ENCODE measurements at places on chromosomes 13 and 19.

DNA sequence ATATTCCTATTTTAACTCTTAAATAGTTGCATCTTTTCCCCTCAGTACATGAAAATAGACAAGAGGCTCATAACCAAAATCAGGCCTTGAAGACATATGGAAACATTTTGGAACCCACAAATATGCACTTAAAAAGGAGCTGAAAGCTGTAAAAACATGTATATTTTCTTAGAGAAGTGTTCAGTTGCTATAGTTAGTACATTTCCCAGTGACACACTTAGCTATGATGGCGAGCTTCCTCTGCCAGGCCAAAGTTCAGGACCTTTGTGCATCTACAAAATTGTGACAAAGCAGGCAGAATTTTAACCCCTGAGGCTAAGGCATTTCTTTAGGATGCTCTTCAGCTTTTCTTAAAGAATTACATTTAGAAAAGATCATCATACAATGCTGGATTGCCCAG is 54.5 kb downstream of the RCBTB2 start:
- no peak for DNase-seq

GRCh38 chr19:1466461-1467214 is 12.4 kb downstream of the C19orf25 start:
- DNase-seq: no peak

DNA sequence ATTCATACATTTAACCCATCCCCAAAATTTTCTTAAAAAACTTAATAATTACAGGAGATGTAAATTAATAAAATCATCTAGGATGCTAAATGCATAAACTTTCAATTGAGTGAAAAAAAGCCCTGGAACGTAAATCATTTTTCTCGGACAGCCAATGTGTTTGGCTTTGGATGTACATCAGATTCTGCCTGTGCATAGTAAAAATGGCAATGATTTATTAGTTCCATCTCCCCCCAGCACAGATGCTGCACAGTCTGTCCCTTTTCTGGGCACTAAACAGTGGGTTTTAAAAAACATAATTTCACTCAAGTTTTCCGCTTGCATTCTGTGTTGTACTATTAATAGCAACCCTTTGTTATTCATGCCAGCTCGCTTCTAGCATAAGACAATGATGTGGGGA is 147.7 kb downstream of the TM9SF2 start:
- no peak for DNase-seq

GRCh38 chr13:30718661-30719524 is 16.4 kb upstream of the ALOX5AP start:
- no peak for DNase-seq

- no peak for DNase-seq
These were observed 69.5 kb downstream of the POLR1D start for GRCh38 chr13:27691207-27691606.

GRCh38 chr19:44903602-44904425 is 1.8 kb upstream of the APOE start:
- DNase-seq: peak; percentile 71

DNA sequence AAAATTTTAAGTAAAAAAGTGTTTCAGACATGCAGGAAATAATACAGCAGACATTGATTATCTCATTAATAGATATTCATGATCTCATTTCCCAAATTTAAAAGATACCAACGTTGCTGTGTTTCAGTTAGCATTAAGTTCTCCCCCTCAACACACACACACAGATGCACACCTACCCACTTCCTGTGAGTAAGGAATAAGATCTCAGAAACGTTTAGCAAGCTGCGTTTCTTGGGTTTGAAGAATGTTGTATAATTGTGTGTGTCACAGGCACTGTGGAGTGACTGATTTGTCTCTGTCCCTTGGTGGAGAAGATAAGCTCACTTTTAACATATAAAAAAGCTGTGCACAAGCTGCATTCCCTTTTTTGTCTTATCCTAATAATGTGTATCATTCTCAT is 196.8 kb downstream of the PDS5B start:
- peak; percentile 25 for DNase-seq

GRCh38 chr19:46635920-46636761 is at the start of gene GNG8:
TSS of gene GNG8 (minus strand) at chr19:46636202. CDS start at chr19:46634682, 1,520 bp downstream.
- DNase-seq: peak; percentile 35

- no peak for DNase-seq
These were observed 68.5 kb downstream of the FLT1 start for GRCh38 chr13:28426381-28426780.

DNA sequence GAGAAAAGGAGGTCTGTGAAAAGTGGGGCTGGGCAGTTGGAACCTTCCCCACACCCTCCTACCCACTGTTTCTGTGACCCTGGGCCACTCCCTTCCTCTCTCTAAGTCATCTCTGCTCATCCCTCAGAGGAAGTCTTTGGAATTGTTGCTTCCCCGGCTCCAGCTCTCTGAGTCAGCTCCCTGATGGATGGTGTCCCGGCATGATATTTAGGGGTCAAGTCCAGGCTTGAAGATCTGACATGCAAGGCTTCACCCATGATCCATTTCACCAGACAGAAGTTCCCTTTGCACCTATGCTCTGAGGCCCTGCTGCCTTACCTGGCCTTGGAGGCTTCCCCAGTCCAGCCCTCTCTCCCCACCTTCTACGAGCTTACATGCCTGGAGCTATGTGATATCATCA is 13.3 kb downstream of the EXOC3L2 start:
- DNase-seq: no peak

DNA sequence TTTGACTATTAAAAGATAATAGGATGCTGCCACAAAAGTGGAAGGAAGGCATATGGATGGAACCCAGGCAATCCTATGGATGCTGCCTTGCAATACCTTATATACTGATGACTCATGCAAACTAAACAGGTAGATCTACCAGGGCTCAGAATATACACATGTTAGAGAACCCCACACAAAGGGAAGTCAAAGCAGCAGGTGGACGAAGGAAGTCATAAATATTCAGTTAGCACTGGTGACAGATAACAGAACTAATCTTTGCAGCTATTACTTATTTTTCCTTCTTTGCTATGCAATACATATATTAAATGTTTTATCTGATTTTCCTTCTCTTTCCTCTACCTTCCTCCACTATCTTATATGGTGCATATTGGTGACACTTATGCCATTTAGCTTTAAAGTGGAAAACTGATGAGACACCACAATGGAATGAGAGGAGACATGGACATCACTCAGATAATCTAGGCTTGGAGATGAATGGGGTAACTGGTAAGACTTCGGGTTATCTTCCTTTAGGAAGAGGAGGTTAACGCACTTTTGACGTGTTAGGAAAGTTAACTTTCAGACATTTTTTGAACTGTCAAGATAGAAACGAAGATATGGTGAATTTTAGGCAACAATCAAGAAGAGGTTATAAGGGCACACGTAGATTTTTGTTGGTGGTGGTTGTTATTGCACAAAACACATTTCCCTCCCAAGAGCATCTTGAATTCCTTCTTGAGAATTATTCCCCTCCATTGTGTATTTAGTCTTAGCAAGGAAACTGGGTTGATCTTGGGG is 39.8 kb upstream of the MBNL2 start:
- no peak for DNase-seq

GRCh38 chr13:19993024-19993423 is 34.5 kb downstream of the ZMYM2 start:
- DNase-seq: no peak

DNA sequence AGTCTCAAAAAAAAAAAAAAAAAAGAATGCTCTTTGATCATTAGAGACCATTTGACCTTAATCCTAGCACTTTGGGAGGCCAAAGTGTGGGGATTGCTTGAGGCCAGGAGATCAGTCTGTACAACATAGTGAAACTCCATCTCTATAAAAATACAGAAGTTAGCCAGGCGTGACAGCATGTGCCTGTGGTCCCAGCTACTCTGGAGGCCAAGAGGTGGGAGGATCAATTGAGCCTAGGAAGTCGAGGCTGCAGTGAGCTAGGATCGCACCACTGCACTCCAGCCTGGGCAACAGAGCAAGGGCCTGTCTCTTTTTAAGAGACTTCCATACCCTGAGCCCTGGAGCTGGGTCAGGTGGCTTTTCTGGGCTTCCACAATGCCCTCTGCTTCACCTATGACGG is 11.5 kb upstream of the COLGALT1 start:
- DNase-seq: no peak

DNA sequence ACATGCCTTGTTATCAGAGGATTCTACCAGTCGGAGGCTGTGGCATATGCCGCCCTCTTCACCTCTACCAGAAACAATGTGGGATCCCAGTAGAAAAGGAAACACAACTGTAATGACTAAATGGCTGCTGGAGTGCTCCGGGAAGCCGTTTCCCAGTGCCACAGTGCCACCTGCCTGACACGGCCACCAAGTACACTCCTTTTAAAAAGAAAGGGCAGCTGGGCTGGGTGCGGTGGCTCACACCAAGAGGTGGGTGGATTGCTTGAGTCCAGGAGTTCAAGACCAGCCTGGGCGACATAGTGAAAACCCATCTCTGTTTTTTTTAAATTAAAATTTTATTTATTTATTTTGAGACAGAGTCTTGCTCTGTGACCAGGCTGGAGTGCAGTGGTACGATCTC is 67.3 kb downstream of the TRPM4 start:
- DNase-seq: peak; percentile 26

- peak; percentile 21 for DNase-seq
These were observed 1.1 kb downstream of the NAXD start for GRCh38 chr13:110616103-110617101.

DNA sequence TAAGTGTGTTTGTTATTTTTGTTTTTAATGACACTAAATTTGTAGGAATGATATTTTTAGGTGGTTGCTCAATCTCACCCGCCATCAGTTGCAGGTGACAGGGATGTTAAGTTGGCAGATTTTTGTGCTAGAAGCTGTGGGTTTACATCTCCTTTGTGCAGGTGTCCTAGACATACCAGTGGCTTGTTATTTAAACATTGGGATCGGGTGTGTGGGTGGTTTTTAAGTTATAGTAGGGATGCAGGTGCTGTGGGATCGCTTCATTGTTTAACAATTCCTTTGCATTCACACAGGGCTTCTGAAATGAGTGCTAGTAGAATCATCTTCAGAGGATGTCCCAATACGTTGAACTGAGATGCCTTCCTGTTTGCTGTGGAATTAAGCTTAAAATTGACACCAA is 100.0 kb downstream of the SHISA2 start:
- no peak for DNase-seq

- no peak for DNase-seq
These were observed 306.2 kb downstream of the TEX29 start for GRCh38 chr13:111626371-111627305.

- no peak for DNase-seq
These were observed 1629.4 kb downstream of the PCDH9 start for GRCh38 chr13:65600702-65601101.

DNA sequence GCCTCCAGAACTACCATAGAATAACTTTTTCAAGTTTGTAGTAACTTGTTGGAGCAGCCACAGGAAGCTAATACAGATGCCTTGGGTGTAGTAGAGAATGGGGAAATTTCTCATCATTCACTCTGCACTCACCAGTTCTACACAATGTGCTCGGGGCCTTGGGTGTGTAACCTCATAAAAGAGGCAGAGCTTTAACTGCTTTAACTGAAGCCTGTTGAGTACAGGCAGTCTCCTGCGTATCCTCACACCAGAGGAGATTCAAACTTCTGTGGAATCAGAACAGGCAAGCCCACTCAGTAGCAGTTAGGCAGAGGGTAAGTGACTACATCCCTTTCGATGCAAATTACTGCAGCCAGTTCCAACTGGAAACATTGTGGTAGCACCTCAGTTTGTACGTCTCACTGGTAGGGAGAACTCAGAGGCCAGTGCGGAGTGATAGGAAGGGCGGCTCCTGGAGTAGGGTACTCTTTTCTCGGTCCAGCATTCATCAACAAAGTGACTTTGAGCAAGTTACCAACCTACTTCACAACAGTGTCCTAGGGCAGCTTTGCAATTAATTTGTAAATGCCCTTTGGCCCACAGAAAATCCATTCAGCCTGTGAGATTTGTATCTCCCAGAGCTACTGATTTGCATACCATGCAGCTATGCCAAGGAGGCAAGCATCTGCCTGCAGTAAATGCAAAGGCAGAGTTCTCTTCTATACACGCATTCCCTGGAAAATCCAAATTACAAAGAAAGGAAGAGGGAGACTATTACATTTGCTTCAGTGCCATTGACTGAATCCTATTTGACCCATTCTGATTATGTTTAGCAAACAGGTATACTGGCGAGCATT is 904.3 kb downstream of the DIAPH3 start:
- DNase-seq: no peak

GRCh38 chr13:33053397-33054066 is 37.3 kb downstream of the KL start:
- no peak for DNase-seq

DNA sequence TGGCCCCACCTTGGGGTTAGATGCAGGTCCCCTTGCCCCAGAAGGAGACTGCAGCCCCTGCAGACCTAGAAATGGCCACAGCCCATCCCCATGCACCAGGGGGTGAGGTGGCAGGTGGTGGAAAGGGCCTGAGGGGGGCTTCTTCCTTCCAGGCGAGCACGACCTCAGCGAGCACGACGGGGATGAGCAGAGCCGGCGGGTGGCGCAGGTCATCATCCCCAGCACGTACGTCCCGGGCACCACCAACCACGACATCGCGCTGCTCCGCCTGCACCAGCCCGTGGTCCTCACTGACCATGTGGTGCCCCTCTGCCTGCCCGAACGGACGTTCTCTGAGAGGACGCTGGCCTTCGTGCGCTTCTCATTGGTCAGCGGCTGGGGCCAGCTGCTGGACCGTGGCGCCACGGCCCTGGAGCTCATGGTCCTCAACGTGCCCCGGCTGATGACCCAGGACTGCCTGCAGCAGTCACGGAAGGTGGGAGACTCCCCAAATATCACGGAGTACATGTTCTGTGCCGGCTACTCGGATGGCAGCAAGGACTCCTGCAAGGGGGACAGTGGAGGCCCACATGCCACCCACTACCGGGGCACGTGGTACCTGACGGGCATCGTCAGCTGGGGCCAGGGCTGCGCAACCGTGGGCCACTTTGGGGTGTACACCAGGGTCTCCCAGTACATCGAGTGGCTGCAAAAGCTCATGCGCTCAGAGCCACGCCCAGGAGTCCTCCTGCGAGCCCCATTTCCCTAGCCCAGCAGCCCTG is 4.2 kb upstream of the F10 start:
- DNase-seq: no peak

DNA sequence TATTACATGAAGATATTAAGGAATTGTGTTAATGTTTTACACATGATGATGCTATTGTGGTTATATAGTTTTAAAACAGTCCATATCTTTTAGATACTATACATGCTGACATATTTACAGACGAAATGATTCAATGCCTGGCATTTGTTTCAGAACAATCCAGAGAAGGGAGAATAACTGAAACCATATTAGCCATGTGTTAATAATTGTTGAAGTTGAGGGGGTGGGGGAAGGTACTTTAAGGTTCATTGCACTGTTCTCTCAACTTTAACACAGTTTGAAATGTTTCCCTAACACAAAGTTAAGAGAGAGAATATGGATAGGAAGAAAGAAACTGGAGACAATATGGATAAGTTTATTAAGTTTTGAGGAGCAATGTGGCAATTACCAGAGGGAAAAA is 5.8 kb downstream of the CRYL1 start:
- no peak for DNase-seq

GRCh38 chr19:4744451-4745174 is 21.0 kb upstream of the DPP9 start:
- no peak for DNase-seq

- DNase-seq: no peak
These were observed 83.5 kb downstream of the SLC7A1 start for GRCh38 chr13:29511980-29512379.
